NCI-H2029 (cell line): ENCODE measurements at places on chromosomes 6 and 20.

DNA sequence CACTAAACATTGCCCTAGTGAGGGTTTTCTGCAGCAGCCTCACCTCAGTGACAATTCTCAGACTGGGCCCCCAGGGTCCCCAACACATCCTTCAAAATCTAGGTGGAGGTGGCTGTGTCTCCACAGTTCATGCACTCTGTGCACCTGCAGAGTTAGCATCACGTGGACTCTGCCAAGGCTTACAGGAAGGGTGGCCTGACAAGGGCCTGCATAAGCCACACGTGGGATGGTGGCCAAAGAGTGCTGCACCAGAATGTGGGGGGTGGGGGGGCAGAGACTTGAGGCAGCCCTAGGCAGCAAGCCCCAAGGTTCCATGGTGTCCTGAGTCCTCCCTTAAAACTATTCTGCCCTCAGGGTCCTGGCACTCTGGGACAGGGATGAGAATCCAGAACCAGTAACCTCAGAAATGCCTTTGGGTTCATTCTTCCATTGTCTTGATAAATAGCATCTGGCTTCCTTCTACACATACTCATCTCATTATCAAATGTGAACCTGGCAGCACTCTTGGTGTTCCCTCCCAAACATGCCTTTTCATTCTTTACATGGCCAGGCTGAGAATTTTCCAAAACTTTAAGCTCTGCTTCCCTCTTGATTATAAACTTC is 1.6 kb upstream of the SERPINB1 start:
- no peak for DNase-seq

- DNase-seq, result no peak
These were observed 476 bp downstream of the IGF2R start for GRCh38 chr6:159969204-159969912.

DNA sequence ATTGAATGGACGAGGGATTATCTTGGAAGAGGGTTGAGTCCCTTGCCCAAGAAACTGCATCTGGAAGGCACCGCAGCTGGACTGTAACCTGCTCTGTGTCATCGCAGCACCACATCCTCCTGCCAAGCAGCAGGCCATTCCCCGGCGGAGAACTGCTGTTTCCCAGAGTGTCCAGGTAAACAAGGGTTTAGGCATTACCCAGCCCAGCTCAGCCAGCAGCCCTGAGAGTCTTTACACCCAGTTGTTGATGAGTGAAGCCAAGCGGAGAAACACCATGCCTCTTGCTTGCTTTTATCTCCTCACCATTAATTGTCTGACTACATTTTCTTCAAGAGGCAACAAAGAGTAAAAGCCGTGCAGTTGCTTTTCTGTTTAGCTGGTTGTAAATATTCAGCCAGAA is 104.1 kb downstream of the CDH4 start:
- DNase-seq, result no peak

- peak; percentile 85 for DNase-seq
These were observed 1.9 kb downstream of the ID1 start for GRCh38 chr20:31606804-31607639.

GRCh38 chr6:44980841-44981240 is 347.3 kb upstream of the RUNX2 start:
- DNase-seq, result no peak

DNA sequence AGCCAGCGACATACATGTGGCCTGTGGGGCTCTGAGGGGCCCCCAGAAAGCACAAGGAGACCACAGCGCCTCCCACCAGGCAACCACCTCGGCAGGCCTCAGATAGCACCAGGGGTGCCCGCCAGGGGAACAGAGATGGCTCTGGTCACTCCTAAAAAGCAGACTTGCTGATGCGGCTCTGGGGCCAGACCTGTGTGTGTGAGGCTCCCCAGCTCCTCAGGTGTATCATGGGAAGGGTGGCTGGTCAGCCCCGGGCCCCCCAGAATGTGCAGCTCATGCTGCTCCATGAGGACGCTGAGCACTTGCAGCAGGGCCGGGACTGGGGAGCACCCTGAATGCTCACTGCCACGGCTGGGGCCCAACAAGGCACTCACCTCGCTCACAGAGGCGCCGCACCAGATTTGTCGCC is 60.2 kb downstream of the PYGB start:
- DNase-seq, result no peak

DNA sequence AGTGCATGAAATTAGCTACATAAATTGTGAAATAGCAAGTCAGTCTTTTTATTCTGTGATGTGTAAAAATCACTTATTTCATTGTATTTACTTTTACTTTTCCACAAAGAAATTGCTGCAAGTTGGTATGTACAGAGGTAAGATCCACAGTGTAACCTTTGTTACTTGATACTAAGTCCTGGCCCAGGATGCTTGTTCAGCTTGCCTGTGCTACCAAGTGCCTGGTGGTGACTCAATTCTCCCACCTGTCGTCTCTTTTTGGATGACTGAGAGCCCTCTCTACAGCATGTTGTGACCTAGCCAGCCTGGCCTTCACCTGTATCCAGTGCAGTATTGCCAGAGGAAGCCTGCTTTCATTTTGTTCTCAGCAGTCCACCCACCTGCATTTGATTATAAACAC is 54.9 kb downstream of the ANKRD6 start:
- peak; percentile 82 for DNase-seq

DNA sequence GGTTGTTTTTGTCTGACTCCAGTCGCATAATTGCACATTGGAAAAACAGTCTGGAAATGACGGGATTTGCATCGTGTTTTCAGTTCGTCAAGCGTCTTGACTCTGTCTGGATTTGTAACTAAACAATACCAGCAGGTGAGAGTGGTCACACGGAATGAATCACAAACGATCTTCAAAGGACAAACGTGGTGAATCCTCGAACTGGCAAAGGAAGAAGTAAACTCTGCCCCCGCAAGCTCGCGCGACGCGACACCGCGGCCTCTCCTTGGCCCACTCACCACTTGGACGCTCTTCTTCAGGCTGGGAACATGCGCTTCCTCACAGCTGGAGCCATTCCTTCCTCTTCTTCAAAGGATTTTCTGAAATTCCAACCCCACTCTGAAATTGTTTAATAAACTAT is 352.6 kb downstream of the THBS2 start:
- no peak for DNase-seq

- DNase-seq, result no peak
These were observed 232.4 kb downstream of the UST start for GRCh38 chr6:148979014-148979901.

GRCh38 chr20:61120595-61121515 is 131.2 kb upstream of the CDH4 start:
- DNase-seq, result peak; percentile 78

- DNase-seq, result no peak
These were observed 143.5 kb upstream of the AKAP12 start for GRCh38 chr6:151096255-151096612.

GRCh38 chr20:2911200-2911599 is 37.9 kb downstream of the PTPRA start:
- no peak for DNase-seq
